ENCODE measurements at places on chromosomes 1 and 21.

GRCh38 chr1:94061513-94062443, 59.2 kb downstream of the ABCA4 start:
- peak; percentile 57 for DNase-seq

GRCh38 chr1:151756291-151756690, 7.0 kb downstream of the MRPL9 start:
- no peak for DNase-seq

GRCh38 chr1:176485083-176485482, 22.1 kb downstream of the PAPPA2 start:
- no peak for DNase-seq

DNA sequence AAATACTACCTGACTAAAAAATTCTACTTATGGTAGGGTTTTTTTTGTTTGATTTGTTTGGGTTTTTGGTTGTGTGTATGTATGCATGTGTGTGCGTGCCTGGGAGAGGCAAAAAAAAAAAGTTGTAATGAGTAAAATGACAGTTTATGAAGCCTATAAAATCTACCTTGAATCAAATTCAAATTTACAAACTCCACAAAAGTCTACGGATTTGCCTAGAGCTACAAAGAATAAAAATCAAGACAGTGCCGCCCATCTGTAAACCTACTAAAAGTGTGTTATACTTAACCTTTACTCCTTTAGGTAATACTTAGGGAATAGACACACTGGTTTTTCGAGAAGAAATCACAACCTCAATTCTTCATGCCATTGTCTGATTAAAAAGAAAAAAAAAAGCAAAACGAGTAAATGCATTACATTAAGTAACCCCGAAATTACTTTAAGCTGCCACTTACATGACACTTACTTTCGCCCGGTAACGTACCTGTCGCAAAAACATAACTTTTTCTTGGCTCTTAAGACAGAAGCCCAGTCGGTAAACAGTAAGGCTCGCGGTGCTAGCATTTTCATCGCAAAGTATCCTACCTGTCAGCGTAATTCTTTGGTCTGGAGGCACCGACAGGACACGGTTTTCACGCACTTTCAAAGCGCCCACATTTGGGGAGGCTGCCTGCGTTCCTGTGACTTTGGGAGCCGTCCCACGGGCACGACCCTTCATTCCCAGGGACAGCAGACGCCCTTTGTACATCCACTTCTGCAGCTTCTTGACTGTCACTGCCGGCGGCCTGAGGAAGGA, 951 bp downstream of the SYDE2 start:
- DNase-seq = no peak

DNA sequence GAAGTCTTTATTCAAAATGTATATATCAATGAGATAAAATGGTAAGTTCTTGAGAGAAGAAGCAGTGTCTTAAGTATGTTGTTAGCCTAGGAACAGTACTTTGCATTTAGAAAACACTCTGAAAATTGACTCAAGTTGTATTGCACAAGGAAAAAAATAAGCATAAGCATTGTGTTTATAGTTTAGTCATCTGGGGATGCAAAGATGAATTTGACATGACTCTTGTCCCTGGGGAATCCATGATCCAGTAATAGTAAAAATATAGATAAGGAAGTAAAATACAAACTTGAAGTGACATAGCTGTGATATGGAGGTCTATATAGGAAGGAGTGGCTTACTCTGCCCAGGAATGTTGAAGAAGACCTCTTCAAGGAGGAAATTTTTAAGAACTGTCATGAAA, 185.0 kb upstream of the PTBP2 start:
- DNase-seq = no peak

GRCh38 chr1:43425045-43425444, 28.7 kb downstream of the HYI start:
- no peak for DNase-seq

- no peak for DNase-seq
Measured at GRCh38 chr1:202145068-202145743, 669 bp upstream of the ARL8A start.

- DNase-seq = no peak
Measured at GRCh38 chr1:50976111-50976889, 6.3 kb downstream of the CDKN2C start.

DNA sequence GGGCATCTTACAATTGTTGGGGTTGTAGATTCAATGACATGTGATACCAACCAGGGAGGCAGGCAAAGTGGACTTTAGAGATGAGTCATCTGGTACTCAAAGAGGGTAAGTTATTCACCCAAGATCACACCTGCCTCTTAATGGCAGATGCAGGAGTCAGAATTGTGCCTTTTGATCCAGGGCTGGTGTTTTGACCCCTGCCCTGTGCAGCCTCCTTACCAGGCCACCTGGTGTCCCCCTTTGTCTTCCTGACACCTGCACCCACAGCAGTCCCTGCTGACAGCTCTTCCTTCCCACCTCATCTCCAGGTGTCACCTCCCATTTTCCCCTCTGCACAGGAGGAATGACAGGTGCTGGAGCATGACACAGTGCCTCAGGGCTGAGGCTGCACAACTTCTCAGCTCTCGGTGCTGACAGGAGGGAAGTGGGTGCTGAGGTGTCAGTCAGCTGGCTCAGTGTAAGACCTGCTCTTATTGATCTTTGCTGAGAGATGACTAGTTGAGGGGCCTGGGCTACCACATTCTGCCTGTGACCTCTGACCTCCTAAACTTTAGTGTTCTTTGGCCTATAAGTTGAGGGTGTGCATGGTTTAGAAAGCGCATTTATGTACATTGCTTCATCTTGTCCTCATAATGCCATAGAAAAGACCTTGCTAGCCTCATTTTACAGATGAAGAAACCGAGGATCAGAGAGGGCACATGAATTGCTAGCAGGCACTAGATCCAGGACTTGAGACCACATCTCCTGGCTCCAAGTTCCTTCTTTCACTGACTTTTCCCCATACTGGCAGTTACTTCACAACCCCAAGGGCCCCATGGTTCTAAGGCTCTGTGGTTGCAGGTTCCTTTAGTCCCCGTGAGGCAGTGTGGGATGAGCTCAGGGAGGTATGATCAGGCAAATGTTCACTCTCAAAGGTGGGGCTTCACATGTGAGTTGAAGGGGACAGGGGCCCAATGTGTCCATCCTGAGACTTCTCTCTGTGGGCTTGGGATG, 31.3 kb downstream of the CACNA1E start:
- DNase-seq = no peak

DNA sequence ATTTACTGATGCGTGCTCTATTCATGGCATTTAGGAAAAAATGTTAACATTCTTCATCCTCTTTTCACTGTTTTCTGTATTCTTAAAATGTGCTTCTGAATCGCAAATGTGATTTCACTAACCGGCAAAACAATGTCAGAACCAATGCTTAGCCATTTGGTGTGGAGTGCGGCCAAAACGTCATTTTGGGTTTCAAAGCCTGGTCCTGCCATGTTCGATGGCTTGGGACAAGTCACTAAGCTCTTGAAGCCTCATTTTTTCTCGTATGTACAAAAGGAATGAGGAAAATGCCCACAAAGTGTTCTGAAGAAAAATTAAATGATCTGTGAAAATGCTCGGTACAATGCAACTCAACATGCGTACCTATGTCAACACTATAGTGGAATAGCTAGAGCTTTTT, 175.3 kb downstream of the APP start:
- DNase-seq = no peak

DNA sequence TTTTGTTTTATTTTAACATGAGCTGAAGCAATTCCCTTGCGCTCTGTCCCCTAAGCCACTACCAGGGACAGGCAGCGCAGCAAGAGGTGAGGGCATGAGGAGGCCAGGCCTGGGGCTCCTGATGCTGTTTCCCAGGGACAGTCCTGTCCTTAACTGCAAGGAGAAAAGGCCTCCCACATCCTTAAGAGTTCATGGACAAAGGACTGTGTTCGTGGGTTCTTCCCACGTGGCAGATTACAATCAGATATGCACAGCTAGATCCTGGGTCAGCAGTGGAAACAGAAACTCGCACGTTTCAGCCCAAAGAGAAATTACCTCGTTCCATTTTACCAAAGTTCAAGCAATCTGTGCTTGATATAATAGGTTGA, 85.8 kb downstream of the MIS18A start:
- no peak for DNase-seq

DNA sequence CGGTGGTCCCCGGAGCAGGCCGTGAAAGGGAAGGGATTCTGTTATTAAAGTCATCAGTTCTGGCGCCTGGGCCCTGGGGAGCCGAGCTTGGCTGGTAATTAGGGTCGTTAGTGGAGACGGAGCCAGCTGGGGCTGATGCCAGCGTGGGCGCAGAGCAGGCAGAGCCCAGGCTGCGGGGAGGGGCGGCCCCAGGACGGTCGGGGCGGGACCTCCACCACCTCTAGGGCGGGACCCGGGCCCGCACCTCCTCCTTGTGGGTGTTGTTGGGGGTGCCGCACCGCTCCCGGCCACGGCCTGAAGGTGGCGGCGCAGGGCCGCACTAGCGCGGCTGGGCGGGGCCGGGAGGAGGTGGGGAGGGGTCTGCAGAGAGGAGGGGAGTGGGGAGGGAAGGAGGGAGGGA, 470.6 kb downstream of the PTPRU start:
- no peak for DNase-seq

DNA sequence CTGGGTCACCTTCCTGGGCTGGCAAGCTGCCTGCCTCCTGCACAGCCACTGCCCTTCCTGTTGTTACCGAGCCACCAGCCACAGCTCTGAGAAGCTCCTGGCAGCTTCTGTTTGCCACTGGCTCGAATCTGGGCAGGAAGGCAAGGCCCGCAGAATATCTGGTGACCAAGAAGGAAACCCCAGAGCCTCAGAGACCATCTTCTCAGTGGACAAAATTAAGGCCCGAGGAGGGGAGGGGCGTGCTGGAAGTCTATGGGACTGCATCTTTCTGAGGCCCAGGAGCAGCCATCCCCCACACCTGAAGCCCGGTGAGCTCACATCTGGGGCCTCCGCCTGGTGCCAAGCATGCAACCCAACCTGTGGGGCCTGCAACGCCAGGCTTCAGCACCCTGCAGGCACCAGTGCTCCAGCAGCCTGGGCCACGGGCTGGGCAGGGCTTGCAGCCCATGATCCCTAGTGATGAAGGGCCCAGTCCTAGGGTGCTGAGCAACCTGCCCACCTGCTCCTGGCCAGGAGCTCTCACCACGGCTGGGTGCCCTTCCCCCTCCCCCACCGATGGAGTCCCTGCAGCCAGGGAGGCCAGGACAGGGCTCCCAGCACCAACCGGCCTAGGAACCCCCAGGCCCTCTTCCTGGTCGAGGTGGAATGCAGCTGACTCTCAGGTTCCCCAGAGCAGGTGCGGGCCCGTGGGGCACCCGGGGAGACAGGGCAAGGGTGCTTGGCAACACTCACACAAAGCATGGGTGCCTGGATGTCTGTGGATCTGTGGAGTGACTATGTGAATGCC, 879 bp downstream of the CPTP start:
- DNase-seq = no peak

DNA sequence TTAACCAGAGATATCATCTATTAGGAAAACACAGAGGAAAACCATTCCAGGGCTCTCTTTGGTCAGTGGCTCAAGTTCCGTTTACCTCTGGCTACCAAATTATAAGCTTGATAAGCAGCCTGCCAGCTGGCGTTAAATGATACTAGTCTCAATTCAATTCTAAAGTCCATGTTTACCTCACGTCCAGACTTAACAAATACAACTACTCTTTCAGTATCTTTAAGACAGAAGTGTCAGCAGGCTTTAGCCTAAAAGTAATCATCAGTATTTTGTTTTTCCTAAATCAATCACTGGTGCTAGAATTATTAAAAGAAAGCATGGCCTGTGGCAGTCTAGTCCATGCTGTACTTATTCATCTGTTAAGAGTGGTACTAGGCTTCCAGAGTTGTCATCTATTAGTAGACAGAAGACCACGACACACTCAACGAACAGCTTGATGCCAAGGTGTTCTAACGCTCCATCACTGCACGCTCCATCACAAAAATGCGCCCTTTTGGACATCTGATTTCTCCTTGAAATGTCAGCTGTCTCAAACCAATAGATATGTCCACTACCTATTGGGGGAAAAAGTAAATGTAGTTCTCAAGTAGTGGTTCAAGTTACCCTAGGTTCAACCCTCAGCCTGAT, 1.5 kb downstream of the IVNS1ABP start:
- DNase-seq = no peak

- no peak for DNase-seq
Measured at GRCh38 chr1:226408285-226409184, 642 bp upstream of the PARP1 start.

DNA sequence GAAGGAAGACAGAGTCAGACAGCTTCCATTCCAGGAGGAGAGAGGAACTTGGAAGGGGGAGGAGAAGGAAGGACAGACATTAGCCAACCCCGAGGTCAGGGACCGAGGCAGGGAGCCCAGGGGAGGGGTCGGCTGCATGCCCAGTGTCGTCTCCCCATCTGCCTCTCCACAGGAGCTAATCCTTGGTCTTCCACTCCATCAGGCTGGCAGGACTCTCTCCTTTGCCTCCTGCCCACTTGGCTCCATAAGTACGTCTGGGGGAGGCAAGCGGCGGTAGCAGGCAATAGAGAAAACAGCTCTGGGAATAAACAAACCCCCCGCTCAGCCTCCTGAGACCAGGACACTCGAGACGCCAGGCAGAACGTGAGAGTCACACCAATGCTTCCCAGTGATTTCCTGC, 71.3 kb downstream of the GRIK3 start:
- no peak for DNase-seq

DNA sequence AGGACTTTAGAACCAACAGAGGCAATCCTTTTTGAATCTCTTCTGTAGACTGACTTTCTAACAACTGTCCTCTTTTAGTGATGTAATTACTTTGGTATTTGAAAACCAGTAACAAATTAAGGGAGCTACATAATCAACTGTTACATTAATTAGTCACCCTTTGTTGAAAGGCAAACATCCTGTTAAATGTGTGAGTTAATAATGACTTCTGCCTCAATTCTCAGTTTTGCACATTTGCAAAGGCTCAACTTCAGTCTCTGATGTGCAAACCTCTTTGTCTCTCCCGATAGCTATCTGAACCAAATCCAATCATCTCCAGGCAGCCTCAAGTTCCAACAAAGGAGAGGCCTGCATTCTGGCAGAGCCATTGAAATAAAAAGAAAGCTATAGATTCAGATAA, 135.4 kb upstream of the C8B start:
- no peak for DNase-seq

DNA sequence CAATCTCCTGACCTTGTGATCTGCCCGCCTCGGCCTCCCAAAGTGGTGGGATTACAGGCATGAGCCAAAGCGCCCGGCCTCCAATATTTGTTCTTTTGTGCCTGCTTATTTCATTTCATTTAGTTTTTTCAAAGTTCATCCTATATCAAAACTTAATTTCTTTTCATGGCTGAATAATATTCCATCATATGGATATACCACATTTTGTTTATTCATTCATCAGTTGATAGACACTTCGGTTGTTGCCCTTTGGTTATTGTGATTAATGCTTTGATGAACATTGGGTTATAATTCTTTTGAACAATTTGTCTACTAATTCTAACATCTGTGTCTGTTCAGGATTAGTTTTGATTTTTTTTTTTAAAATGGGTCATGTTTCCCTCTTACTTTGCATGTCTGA, 41.7 kb downstream of the SFPQ start:
- no peak for DNase-seq
